ENCODE measurements at places on chromosomes 2 and 18.

GRCh38 chr2:140154706-140155105, 1374.5 kb upstream of the NXPH2 start:
- no peak overlapping the region for H3K27ac ChIP-seq
- H3K4me3 ChIP-seq: no peak overlapping the region
- no peaks in the 10 kb centered on the region for H3K4me1 ChIP-seq
- no peaks in the 10 kb centered on the region for H3K36me3 ChIP-seq
- DNase-seq: no peak

DNA sequence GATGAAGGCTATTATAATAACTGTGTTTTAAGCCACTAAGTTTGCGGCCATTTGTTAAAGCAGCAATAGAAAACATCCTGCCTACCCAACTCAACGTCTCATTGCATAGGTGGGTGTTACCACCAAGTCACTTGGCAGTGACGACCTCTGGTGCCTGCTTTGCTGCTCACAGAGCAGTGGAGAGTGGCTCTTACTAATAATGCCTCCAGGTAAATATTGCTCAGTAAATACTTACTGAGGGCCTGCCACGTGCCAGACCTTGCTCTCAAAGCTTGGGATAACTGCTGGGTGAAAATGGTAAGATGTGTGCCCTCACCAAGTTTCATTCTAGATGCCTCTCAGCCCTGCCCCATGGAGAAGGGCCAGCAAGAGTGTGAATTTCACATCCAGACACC, 27.7 kb downstream of the ITGA6 start:
- DNase-seq: no peak
- peaks cover 2% of the 10 kb centered on the region for H3K4me1 ChIP-seq
- no peak overlapping the region for H3K4me3 ChIP-seq
- H3K36me3 ChIP-seq: no peaks in the 10 kb centered on the region
- no peaks in the 10 kb centered on the region for H3K27me3 ChIP-seq
- no peak overlapping the region for H3K27ac ChIP-seq

- H3K27me3 ChIP-seq: no peaks in the 10 kb centered on the region
- no peak for DNase-seq
- H3K4me3 ChIP-seq: no peak overlapping the region
- H3K4me1 ChIP-seq: no peaks in the 10 kb centered on the region
- no peaks in the 10 kb centered on the region for H3K36me3 ChIP-seq
- no peak overlapping the region for H3K27ac ChIP-seq
These were observed 253.2 kb upstream of the RAB12 start for GRCh38 chr18:8356001-8356400.

GRCh38 chr2:106039634-106040315, 154.3 kb downstream of the UXS1 start:
- no peak for DNase-seq
- H3K4me1 ChIP-seq: no peaks in the 10 kb centered on the region
- H3K27me3 ChIP-seq: no peaks in the 10 kb centered on the region

DNA sequence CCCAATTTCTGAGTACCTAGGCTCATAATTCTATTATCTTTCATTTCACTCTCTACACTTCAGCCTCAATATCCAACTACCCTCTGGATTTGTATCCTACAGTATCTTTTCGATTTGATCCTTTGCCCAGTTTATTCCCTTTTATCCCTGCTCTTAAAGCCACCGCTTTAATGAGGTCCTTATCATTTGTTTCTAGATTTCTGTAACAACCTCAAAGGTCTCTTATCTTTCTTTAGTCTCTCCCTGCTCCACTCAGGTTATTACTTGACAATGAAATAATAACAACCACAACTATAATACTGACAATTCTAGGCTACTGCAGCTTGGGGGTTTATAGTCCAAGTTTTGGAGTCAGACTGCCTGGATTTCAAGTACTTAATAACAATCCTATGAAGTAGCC, 25.9 kb upstream of the ASNSD1 start:
- H3K27ac ChIP-seq: no peak overlapping the region
- no peak for DNase-seq
- no peaks in the 10 kb centered on the region for H3K36me3 ChIP-seq
- H3K4me1 ChIP-seq: no peaks in the 10 kb centered on the region

- no peaks in the 10 kb centered on the region for H3K36me3 ChIP-seq
- H3K4me3 ChIP-seq: no peak overlapping the region
- H3K27ac ChIP-seq: no peak overlapping the region
- H3K27me3 ChIP-seq: no peaks in the 10 kb centered on the region
These were observed 12.7 kb upstream of the EFR3B start for GRCh38 chr2:25029183-25029554.

Measured in ovary (tissue), 10 donors.